NCI-H2081 treated with DMSO at 0.1 percent for 48 hours (cell line): ENCODE measurements at places on chromosomes 16 and 17.

GRCh38 chr16:73064994-73065545, 17.1 kb upstream of the ZFHX3 start:
- DNase-seq: no peak

- DNase-seq: no peak
Measured at GRCh38 chr16:56686758-56687157, 4.5 kb downstream of the MT1X start.

GRCh38 chr17:6505425-6506142, 50.8 kb downstream of the PITPNM3 start:
- DNase-seq: no peak

- DNase-seq: no peak
Measured at GRCh38 chr17:79207960-79208359, 133.3 kb downstream of the ENGASE start.

DNA sequence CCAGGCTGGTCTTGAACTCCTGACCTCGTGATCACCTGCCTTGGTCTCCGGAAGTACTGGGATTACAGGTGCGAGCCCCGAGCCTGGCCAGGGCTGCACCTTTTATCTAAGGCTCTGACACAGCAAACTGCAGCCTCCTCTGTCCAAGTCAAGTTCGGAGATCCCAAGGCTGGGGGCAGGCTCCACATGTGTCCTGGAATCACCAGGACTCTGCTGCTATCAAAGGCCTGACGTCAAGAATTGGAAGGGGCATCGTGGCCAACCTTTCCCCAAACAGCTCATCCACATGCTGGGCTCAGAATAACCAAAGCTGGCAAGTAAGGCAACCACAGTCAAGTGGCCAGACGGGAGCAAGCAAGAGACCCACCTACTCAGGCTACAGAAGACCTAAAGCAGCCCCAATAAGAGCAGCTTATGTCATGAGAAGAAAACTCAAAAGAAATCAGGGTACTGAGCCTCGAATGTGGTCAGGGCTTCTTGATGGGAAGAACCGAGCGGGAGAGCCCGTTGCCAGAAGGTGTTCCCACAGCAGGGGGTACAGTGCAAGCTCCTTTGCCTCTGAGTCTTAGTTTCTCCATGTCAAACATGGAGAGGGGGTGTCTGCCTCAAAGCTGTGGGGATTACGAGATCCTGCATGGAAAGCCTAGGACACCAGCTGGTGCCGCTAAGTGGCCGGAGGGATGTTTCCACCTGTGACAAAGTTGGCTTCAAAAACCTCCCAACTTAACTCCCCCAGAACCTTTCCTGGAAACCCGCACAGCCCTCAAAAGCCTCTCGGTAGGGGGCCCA, 7.9 kb downstream of the MYBBP1A start:
- no peak for DNase-seq

GRCh38 chr17:42111871-42112551, 503 bp downstream of the DHX58 start:
- no peak for DNase-seq

DNA sequence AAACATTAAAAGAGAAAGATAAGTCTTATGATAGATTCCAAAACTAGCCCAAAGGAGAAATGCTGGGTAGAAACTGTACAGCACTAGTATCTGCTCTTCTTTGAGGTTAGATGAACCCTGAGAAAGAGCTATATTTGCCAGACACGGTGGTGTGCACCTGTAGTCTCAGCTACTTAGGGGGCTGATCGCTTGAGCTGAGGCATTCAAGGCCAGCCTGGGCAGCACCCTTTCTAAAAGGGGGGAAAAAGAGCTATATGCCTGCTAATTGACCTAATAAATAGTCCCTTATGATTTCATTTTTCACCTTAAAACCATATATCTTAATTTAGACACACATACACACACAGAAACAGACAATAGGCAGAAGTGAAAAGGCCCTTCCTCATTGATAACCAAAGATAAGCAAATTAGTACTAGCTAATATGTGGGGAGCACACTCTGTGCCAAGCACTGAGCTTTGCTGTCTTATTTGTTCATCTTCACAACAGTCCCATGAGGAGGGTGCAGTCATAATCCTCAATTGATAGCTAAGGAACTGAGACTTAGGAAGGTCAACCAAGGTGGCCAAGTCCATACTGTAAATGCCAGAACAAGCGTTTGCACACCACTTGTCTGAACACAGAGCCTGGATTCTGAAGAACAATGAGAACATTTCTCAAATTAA, 56.6 kb upstream of the NLK start:
- DNase-seq: no peak

GRCh38 chr16:53827741-53828140, 123.8 kb downstream of the FTO start:
- DNase-seq: no peak

GRCh38 chr16:57307365-57307764, 22.9 kb upstream of the PLLP start:
- DNase-seq: no peak

GRCh38 chr17:7327056-7327455, 2.1 kb downstream of the NEURL4 start:
- DNase-seq: no peak

DNA sequence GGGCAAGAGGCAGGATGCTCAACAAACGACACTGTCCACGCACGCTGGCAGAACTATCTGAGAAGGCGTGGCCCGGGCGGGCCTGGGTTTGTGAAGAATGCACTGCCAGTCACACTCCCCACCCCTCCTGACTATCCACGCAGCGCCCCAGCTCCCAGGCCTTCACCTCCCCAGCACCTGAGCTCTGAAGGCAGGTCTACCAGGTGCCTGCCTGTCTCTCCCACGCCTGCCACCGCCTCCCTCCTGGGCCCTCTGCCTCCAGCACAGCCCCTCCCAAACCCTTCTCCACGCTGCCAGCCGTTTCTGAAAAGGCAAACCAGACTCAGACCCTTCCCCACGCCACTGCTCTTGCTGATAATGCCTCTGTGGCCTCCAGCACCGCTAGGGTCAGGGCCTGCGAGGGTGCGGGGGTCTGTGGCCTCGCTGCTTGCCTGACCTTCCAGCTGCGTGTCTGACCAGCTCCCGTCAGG, 11.6 kb downstream of the MYBBP1A start:
- no peak for DNase-seq

DNA sequence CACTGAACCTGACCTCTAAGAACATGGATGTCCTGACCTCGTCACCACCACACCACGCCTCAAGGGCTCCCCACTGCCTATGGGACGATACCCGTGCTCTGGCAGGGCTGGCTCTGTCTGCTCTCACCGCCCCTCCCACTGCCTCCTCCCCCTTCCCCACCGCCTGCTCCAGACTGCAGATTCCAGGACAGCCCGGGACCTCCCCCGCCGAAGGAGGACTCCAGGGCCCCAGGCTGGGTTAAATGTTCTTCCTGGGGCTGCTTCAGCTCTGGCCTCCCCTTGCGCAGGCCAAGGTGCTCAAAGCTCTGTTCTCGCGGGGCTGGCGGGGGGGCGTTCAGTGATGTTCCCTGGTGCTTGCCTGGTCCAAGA, 3.1 kb downstream of the NPW start:
- DNase-seq: no peak

DNA sequence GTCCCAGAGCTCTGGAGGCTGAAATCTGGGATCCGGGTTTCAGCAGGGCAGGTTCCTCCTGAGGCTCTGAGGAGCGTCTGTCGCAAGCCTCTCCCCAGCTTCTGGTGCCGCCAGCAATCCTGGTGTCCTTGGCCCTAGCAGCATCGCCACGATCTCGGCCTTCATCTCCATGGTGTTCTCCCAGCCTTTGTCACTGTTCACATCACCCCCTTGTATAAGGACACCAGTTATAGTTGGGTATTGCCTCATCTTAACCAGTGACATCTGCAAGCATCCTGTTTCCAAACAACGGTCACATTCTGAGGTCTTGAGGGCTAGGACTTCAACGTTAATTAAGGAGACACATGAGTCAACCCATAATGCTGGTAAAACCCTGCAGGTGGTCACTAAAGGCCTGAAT, 2.8 kb upstream of the PPP1R27 start:
- no peak for DNase-seq

DNA sequence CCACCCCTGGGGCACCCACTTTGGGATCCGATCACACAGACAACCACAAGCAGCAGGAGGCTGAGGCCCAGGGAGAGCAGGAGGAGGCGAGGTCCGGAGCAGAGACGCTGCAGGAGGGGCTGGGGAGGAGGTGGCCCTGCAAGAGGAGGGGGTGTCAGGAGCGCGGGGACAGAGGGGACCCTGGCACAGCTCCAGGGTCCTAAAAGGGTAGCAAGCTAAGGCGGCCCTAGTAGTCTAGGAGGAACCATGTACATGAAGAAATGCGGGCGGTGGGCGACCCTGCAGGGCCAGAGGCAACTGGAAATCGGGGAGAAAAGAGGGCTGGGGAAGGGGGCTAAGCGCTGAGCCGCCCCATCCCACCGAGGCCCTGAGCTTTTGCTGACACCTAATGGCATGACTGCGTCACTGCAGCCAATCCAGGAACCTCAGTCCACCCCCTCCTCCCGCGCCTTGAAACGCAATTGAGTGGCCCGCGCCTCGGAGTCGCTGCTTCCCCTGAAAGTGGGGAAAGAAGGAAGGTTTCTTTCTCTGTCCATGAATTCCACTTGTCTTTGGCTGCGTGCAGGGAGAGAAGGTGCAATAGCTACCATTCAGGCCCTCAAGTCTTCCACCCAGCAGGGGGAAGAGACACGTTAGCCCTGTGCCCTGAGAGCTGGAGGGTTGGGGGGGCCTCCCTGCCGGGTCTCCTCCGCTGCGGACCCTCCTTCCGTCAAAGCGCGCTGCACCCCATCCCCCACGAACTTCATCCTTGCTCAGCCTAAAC, 1.8 kb downstream of the ASGR1 start:
- no peak for DNase-seq

- DNase-seq: no peak
Measured at GRCh38 chr16:30692396-30693064, 6.4 kb upstream of the SRCAP start.

DNA sequence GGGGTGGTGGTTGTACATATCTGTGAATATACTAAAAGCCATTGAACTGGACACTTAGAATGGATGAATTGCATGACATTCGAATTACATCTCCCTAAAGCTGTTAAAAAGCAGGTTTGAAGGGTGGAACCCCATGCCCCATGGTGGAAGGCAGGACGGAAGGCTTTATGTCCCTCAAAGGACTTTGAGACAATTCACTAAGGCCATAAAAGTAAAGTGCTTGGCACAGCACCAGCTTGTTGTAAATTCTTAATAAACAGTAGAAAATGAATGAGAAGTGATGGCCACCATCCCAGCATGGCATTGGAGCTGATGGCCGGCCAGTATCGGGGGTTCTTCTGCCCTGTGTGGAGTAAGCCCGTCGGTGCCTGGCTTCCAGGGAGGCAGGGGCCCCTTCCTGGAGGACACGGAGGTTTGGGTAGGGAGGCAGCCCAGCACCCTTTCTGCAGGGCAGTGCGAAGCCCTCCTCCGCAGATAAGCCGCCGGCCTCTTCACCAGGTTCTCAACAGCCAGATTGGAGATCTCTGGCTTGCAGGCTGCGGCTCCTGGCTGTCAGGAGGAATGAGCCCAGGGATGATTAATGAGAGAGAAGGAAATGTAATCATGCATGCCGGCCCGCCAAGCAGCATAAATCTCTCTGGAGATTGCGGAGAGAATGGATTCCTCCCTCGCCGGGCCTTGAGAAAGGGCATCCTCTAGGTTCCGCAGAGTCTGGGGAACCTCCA, 346.9 kb downstream of the FOXL1 start:
- DNase-seq: no peak

GRCh38 chr16:11097787-11098167, 153.4 kb downstream of the CLEC16A start:
- no peak for DNase-seq

DNA sequence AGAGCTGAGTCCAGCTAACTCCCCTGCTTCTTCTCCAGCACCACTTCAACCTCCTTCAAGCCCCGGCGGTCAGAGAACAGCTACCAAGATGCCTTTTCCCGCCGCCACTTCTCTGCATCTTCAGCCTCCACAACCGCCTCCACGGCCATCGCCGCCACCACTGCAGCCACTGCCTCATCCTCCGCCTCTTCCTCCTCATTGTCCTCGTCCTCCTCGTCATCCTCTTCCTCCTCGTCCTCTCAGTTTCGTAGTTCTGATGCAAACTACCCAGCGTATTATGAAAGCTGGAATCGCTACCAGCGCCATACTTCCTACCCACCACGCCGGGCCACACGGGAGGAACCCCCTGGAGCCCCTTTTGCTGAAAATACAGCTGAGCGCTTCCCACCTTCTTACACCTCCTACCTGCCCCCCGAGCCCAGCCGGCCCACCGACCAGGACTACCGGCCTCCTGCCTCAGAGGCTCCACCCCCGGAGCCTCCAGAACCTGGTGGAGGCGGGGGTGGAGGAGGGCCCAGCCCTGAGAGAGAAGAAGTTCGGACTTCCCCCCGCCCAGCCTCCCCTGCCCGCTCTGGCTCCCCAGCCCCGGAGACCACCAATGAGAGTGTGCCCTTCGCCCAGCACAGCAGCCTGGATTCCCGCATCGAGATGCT, 7.1 kb downstream of the SETD1A start:
- DNase-seq: no peak

DNA sequence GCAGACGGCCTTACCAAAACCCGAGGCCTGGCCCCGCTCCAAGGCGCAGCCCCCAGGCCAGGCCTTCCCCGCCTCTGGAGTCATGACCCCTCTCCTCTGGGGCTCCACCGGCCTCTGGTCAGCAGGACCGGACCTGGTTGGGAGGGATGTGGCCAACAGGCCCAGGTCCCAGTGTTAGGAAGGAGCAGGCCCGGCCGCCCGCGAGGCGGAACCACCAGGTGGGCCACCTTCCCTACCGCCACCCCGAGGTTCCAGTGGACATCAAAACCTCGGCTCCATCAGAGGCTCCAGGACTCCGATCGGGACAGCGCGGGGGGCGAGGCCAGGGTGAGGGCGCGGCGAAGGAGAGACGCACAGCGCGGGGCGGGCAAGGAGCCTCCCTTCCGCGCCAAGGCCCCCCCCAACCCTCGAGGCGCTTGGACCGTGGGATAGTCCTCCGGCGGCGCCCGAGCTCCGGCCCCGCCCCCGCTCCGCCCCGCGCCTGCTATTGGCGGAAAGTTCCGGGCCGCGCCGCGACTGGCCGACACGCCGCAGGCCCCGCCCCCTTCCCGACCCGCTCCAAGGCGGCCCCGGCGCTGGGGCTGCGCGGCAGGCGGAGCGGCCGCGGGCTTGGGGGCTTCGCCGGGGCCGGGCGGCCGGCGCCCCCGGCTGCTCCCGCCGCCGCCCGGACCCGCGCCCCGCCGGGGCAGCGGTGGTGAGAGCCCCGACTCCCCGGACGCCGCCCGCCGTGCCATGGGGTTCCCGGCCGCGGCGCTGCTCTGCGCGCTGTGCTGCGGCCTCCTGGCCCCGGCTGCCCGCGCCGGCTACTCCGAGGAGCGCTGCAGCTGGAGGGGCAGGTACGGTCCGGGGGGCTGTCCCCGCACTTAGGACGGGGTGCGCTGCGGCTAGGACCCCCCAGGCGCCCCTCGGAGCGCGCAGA, at the start of gene METRN:
METRN (plus strand) TSS at position 561 of the 919 bp plus-strand sequence; CDS start at position 733, 172 bp downstream.
- no peak for DNase-seq

GRCh38 chr16:72234387-72234786, 62.4 kb upstream of the PMFBP1 start:
- no peak for DNase-seq

DNA sequence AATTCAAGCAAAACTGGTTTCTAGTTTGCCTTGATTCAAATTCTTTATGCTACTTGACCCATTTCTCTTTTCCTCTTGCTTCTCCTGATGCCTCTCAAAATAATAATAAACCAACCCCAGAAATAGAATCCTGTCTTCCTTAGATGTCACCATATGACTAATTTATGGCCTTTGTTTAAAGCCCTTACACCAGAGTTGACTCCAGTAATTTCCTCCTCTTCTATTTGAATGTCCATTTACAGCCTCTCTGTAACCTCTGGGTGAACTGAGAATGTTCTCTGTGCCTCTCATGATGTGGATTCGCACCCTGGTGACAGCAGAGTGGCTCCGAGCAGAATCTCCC, 31.5 kb downstream of the ZFHX3 start:
- no peak for DNase-seq

- no peak for DNase-seq
Measured at GRCh38 chr17:78450696-78451345, 72.4 kb downstream of the PGS1 start.

GRCh38 chr16:85642762-85643358, 29.7 kb downstream of the GSE1 start:
- DNase-seq: no peak
